ENCODE measurements at places on chromosomes 5 and 9. TPM values are rescaled to one million over a fixed set of nuclear protein-coding genes. Genes with fewer than 3 reads are reported as not detected.

GRCh38 chr9:75644649-75645048 lies 245.8 kb upstream of the PCSK5 start:
- H3K36me3 ChIP-seq = no peaks in the 10 kb centered on the region
- DNase-seq = no peak
- no peaks in the 10 kb centered on the region for H3K4me1 ChIP-seq
- H3K27me3 ChIP-seq = no peaks in the 10 kb centered on the region
- no peak overlapping the region for H3K27ac ChIP-seq

DNA sequence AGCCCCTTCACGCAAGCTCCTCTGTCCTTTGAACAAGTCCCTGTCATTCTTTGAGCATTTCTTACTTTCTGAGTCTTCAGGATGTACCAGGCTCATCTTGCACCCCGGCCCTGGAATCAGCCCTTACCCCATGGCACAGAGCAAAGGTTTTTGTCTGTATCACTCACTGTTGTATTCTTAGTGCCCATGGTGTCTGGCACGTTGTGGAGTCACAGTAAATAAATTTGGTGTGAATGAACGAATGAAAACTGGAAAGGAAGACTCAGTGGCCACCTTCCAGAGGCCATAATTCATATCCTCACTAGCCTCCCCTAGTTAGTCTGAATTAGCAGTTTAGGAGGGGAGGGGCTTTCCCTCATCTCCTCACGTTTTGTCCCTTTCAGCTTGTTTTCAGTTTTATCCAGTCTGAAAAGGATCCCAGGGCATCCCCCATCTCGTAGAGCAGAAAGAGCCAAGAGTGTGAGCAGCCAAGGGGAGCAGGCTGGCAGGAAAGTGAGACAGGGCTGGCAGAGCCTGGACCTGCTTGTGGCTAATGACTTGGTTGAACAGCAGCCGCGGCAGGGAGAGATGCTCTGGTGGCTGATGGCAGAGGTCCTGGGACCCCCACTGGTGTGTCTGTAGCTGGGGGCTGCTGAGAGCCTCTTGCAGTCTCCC lies 42.7 kb downstream of the ZNF618 start:
- no peak for DNase-seq
- H3K27me3 ChIP-seq = no peaks in the 10 kb centered on the region
- H3K4me1 ChIP-seq = no peaks in the 10 kb centered on the region

GRCh38 chr5:159448-160172 lies 31.7 kb upstream of the LRRC14B start:
- no peak overlapping the region for H3K4me3 ChIP-seq
- no peak for DNase-seq
- H3K27ac ChIP-seq = no peak overlapping the region
- no peaks in the 10 kb centered on the region for H3K36me3 ChIP-seq
- no peaks in the 10 kb centered on the region for H3K27me3 ChIP-seq

GRCh38 chr5:132419502-132420468 lies 50.3 kb downstream of the SLC22A5 start:
- H3K4me3 ChIP-seq = no peak overlapping the region
- peak; percentile 87 for DNase-seq
- no peaks in the 10 kb centered on the region for H3K27me3 ChIP-seq
- H3K27ac ChIP-seq = peak overlapping the region; percentile 98
- peaks cover 86% of the 10 kb centered on the region for H3K4me1 ChIP-seq

DNA sequence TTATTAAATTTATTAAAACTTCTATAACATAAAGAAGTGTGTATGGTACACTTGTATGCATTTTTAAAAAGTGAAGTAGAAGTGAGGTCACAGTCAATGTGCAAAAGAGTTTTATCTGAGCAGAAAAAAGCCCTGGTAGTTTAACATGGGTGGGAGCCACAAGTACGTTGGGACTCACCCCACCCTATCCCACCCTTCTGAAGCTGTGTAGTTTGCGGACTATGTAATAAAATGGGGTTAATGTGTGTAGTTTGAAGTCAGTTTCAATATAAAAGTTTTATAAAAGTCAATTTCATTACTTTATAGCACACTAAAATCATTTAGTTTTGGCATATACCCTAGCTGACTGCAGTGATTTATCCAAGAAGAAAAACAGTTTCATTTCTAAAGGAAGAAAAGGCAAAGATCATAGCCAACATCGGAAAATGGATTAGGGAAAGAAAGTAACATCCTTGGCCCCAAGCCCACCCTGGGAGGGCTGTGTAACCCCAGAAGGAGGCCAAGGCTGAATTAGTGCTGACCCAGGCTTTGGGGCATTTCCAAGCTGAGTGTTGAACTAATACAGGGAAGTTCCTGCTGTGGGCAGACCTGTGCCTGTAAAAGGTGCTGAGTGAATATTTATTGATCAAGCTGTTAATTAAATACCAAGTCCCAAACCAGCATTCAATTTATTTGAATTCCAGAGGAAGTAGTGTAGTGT lies 398.6 kb upstream of the ADAMTSL1 start:
- H3K36me3 ChIP-seq = no peaks in the 10 kb centered on the region
- H3K27ac ChIP-seq = no peak overlapping the region
- DNase-seq = no peak
- no peaks in the 10 kb centered on the region for H3K4me1 ChIP-seq

DNA sequence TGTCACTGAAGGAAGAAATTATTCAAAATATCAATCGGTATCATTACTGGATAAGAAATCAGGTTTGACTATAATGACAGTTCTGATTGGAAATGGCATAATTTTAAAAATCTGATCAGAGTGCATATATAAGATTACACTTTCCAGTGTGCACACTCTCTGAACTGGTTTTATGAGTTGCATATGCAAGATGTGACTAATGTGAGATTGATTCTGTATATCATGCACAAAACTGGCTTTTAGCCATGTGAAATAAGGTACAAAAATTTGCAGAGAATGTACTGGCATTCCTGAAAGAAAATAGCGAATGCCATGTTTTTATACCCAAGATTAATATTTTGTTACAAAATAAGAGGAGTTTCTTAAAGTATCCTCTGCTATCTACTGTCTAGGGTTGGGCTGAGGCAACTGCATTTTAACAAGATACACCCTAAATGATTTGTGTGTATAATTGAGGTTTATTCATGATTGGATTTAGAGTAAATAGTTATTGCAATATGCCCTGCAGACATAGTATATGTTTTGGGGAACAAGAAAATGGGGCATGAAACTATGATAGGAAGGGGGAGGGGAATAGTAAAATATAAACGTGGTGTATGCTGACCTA lies 70.7 kb downstream of the LNPEP start:
- H3K27ac ChIP-seq = no peak overlapping the region
- no peaks in the 10 kb centered on the region for H3K27me3 ChIP-seq
- peaks cover 4% of the 10 kb centered on the region for H3K36me3 ChIP-seq
- no peak overlapping the region for H3K4me3 ChIP-seq

GRCh38 chr5:32044434-32044833 lies 129.7 kb downstream of the GOLPH3 start:
- H3K4me1 ChIP-seq = peaks cover 6% of the 10 kb centered on the region
- H3K36me3 ChIP-seq = no peaks in the 10 kb centered on the region
- peak; percentile 34 for DNase-seq
- no peak overlapping the region for H3K27ac ChIP-seq
- H3K27me3 ChIP-seq = no peaks in the 10 kb centered on the region
- H3K4me3 ChIP-seq = no peak overlapping the region

DNA sequence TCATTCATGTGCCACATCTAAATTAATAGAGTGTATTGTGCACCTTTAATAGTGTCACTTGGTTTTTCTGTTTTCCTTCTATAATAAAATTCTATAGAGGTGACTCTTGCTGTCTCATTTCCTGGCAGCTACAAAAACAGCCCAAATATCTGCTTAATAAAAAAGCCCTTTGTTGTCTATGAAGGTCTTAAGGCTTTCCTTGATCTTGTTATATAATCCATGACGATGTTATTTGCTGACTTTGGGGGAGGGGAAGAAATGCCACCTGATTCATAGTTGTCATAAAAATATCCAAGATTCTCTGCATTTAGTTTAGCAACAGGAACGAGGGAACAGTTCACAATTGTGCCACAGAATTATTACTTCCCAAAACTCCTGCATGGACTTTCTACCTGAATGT lies 31.3 kb downstream of the CPEB4 start:
- H3K27me3 ChIP-seq = no peaks in the 10 kb centered on the region
- peak overlapping the region; percentile 88 for H3K27ac ChIP-seq
- H3K36me3 ChIP-seq = no peaks in the 10 kb centered on the region
- H3K4me1 ChIP-seq = peaks cover 69% of the 10 kb centered on the region

IFNA13 gene
- total RNA-seq = not detected

ANGPTL2 gene
- total RNA-seq = 50.5 TPM

TEX10 gene
- total RNA-seq = 17.1 TPM

TXNDC8 gene
- total RNA-seq = not detected

SH3RF2 gene
- 1.4 TPM for total RNA-seq

EIF4EBP3 gene
- total RNA-seq = 7.4 TPM

SLC4A9 gene
- total RNA-seq = not detected

NR5A1 gene
- total RNA-seq = not detected
